NCI-H1092 treated with DMSO at 0.1 percent for 48 hours (cell line): ENCODE measurements at places on chromosomes 12 and 14.

DNA sequence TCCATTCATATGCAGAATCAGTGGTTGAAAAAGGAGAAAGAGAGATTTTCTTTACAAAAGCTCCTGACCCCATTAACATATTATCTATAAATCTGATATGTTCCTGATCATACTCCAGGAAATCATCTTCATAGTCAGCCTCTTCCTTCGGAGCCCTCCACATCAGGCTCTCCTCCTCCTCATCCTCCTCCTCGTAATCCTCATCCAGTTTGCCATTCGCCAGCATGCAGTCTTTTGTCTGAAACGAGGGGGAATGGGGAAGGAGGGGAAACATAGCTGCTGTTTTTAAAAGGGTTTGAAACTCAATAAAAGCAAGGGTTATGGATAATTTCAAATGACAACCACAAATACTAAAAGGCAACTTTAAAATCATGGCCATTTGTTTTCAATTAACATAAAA lies 60.9 kb downstream of the DICER1 start:
- no peak for DNase-seq

GRCh38 chr14:103801459-103801858 lies 45.9 kb downstream of the PPP1R13B start:
- DNase-seq, result no peak

DNA sequence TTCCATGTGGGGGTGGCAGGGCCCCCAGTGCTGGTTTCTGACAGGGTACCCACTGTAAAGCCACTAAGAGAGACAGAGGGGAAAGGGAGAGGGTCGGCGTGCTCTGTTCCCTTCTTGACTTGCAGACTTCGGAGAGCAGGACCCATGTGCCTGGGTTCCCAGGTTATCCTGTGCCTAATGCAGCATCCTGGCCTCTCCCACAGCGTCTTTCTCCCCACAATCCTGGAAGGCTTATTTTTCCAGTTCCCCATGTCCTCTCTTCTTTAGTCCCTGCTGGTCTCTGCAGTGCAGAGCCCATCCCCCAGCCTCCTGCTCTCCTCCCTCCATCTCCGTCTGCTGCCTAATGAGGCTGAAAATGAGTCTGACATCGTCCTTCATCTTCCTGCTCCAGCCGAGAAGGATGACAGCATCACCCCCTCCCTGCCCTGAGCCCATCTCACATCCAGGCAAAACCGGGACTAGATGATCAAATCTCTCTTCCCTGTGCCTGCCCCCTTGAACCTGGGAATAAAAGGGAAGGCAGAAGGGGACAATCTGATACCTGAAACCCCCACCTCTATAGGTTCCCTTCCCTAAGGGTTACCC lies 15.1 kb downstream of the CALCOCO1 start:
- no peak for DNase-seq

DNA sequence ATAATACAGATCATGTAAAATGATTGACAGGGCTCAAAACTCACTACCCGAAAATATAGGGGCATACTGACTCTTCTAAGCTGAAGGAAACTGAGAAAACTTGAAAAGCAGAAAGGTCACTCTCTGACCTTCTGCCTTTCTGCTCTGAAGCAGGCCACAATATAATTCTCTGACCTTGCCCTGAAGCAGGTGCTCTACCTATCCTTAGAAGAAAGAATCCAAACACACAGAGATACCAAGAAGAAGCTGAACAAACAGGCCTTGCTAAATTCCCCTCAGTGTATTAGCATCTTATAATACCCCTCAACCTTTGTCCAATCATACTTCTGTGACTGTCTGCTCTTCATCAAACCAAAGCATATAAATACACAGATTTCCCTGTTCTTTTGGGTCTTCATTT lies 60.9 kb upstream of the BBS10 start:
- no peak for DNase-seq

- DNase-seq, result no peak
These were observed 16.1 kb downstream of the ACSM4 start for GRCh38 chr12:7319930-7320329.

- DNase-seq, result no peak
These were observed 215.4 kb upstream of the DCN start for GRCh38 chr12:91397866-91398532.

GRCh38 chr12:3601461-3602150 lies 110.6 kb downstream of the PRMT8 start:
- no peak for DNase-seq

- DNase-seq, result no peak
These were observed 64.5 kb downstream of the CRADD start for GRCh38 chr12:93741659-93742109.

GRCh38 chr12:55682087-55682796 lies 25.5 kb downstream of the ITGA7 start:
- DNase-seq, result no peak

GRCh38 chr14:23379366-23380196 lies 2.7 kb downstream of the CMTM5 start:
- DNase-seq, result peak; percentile 44

- DNase-seq, result no peak
These were observed 1.2 kb upstream of the FBXO33 start for GRCh38 chr14:39433452-39433813.

DNA sequence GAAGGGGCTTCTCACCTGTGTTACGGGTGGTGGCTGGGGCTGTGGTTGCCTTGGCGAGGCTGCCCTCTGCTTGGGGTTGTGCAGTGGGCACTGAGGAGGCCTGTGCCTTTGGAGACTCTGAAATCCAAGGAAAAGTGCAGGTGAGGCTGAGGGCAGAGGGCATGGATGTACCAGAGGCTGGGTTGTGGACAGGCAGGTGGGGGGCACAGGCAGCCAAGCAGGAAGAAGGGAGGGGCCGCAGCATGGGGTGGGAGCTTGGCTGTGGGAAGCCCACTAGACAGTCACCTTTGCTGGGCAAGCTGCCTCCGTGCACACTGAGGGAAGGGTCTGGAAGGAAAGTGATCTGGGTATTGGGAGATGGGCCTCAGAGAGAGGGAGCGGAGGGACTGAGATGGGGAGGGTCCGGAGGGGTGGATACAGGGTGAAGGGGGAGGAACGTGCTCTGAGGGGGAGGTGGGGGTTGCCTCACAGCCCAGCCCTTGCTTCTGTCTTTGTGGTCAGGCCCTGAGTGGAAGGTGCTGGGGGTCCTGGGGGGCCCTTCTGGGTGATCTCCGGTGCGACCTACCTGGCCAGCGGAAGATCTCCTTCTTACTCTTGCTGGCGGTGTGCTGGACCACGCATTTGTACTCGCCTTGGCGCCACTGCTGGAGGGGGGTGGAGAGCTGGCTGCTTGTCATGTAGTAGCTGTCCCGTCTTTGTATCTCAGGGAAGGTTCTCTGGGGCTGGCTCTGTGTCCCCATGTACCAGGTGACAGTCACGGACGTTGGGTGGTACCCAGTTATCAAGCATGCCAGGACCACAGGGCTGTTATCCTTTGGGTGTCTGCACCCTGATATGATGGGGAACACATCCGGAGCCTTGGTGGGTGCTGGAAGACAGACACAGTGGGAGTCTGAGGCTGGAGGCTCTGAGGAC lies 318.7 kb downstream of the TMEM121 start:
- no peak for DNase-seq

- no peak for DNase-seq
These were observed 486.2 kb downstream of the NAV3 start for GRCh38 chr12:78316631-78317468.

DNA sequence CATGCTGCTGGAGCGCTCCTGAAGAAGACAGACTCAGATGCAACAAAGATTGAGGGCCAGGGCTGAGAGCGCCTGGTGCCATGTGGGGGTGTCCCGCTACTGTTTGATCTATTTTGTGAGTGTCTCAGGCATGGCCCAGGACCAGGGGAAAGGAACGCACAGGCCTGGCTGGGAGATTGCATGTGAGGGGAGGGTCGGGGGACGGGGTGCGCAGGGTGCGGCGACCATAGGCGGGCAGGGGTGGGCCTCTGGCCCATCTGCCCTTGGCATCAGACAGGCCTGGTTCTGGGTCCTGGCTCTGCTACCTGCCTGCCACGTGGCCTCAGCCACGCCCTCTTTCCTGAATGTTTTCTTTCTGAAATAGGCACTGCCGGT lies 47.5 kb downstream of the BEGAIN start:
- no peak for DNase-seq

DNA sequence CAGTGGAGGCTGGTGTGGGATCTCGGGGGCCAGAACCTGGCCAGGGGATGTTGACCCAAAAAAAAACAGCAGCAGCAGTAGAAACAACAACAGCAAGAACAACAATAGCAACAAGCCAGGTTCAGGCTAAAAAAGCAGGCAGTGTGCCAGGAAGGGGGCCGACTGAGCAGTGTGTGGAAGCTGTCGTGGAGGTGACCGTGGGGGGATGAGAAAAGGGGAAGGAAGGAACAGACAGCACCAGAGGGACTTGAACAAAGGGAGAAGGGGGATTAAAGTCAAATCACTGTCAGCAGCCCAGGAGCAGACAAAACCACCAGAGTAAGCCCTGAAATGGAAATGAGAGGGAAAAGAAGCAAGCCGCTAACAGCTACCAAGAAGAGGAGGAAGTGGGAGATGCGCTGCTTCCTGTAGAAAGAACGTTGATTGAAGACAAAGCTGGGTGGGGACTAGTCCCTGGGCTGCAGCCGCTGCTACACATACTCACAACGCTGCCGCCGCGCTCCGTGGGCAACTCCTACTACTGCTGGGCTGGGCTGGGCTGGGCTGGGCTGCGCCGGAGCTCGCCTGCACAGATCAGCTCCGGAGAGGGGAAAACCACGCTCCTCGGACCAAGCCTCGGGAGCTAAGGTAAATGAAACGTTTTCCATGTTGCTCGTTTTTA lies at the start of gene GNG2:
GNG2 (plus strand) TSS at position 449 of the 661 bp plus-strand sequence. CDS start 90,067 bp downstream, outside the sequence.
- peak; percentile 94 for DNase-seq

GRCh38 chr12:127642208-127642607 lies 624.8 kb upstream of the TMEM132C start:
- no peak for DNase-seq

GRCh38 chr12:6047249-6048237 lies 76.9 kb downstream of the VWF start:
- DNase-seq, result no peak

- DNase-seq, result no peak
These were observed 11.5 kb downstream of the GPR33 start for GRCh38 chr14:31476131-31476866.

- DNase-seq, result peak; percentile 41
These were observed 165.5 kb upstream of the DYRK2 start for GRCh38 chr12:67482751-67483661.

GRCh38 chr12:65882486-65882885 lies 58.2 kb downstream of the HMGA2 start:
- no peak for DNase-seq

- no peak for DNase-seq
These were observed 15.3 kb upstream of the DPF3 start for GRCh38 chr14:72909163-72909562.

- no peak for DNase-seq
These were observed 97.4 kb downstream of the TSPAN8 start for GRCh38 chr12:71060426-71060825.

- no peak for DNase-seq
These were observed 398.9 kb upstream of the MIS18BP1 start for GRCh38 chr14:45651890-45652289.

- DNase-seq, result peak; percentile 24
These were observed 7.1 kb upstream of the MRPL52 start for GRCh38 chr14:22822571-22823098.

DNA sequence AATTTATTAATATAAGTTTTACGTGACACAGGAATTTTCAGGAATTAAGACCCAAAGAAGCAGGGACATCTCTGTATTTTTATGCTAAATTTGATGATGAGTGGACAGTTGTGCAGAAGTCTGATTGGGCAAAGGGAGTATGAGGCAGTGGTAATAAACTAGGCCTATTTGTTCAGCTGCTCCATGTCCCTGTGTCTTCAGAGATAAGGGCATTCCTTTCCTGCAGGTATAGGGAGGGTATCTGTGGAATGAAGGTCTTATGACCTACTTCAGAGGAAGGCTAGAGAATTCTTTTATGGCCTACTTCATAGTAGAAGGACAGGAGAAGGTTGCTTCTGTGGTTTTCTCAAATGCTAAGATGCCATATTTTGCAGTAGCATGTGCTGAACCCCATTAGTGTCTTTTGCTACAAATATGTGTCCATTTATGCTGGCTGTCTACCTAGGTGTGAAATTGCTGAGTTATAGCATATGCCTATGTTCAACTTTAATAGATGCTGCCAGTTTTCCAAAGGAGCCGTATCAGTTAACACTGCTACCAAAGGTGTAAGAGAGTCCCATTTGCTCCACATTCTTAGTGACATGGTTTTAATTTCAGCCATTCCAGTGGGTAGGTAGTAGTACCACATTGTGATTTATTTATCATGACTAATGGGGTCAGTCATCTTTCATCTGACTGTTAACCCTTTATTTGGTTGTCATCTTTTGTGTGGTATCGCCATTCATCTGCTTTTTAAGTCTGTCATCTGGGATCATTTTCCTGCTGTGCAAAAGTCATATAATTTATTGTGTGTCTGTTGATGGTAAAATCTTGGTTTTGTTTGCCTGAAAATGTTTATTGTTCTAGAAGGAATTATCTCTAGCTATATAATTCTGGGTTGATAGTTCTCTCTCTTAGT lies 410.7 kb upstream of the RGS6 start:
- DNase-seq, result no peak

DNA sequence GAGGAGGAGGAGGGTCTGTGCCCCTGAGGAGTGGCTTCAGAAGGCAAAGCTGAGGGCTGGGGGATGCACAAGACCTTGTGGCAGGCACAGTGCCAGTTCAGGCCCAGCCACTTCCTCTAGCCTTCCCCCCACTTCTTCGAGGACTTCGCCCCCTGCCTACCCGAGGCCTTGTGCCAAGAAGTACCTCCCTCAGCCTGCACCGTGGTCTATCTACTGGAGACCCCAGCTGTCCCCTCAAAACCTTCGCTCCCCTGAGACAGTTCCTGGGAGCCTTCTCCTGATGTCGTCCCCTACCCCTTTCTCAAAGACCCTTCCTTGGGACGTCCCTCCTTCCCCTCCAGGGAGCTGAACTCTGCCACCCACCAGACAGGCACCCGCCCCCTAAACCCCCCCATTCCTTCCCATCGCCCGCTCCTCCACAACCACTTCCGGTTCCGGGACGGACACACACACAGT lies 604 bp downstream of the ZNF384 start:
- no peak for DNase-seq

DNA sequence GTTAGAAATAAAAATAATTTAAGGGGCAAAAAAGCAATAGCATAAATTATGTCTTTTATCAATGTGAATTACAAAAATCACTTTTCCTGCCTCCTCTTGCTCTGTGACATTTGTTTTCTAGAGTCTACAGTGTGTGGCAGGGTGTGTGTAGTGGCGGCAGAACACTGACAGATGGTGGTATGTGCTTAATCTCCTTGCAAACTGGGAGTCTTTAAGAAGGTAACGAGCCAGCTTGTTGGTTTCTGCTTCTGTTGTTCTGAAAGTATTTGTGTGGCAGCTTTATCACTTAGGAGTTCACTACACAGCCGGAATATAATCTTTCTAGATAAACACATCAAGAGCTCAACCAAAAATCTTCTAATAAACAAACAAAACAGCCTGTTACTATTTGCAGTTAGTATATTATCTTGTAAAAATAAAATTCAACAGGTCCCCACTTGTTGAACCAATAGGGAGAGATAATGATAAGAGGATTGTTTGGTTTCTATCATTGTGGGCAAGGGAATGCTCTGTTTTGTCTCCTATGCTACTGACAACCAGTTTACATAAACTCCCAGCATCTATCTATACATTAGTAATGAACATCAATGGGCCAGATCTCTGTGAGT lies 13.0 kb downstream of the CDKL1 start:
- no peak for DNase-seq
